DMS153 (cell line): ENCODE measurements at places on chromosomes 16 and 17.

DNA sequence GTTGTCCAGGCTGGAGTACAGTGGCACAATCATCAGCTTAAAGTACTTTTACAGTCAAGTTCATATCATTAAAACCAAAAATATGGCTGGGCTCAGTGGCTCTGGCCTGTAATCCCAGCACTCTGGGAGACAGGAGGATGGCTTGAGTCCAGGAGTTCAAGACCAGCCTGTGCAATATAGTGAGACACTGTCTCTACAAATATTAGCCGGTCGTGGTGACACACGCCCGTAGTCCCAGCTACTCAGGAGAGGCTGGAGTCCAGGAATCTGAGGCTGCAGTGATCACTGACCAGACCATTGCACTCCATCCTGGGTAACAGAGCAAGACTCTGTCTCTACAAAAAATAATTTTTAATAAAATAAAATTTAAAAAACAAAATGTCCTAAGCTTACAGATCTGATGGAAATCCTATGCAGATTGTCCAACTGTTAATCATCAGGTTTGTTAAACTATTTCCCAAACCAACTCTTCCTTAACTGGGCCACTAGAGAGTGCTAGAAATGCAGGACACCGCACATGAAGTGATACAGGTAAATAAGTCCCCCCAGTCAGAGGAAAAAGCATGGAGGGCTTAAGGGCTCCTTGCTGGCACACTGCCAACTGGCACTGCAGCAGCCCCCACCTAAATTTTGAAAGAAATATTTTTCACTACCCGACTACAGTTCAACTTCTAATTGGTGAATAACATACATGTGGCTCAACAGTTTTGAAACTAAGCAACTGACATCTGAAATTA lies 2.8 kb downstream of the USP22 start:
- no peak for DNase-seq

- no peak for DNase-seq
These were observed 13.5 kb upstream of the THAP11 start for GRCh38 chr16:67828651-67829050.

- DNase-seq, result no peak
These were observed 64.2 kb upstream of the TNRC6C start for GRCh38 chr17:77894126-77894956.

DNA sequence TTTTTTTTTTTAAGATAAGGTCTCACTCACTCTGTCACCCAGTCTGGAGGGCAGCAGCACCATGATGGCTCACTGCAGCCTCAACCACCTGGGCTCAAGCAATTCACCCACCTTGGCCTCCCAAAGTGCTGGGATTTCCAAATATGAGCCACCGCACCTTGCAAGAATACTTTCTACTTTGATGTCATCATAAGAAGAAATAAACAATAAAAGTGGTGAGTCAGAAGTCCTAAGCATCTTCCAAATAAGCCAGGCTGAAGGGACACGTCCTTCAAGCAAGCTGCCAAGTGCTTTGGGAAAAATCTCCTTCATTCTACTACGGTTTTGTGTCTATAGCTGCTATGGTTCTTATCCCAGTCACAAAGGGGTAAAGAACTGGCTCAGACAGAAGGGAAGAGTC lies 20.3 kb downstream of the HASPIN start:
- DNase-seq, result no peak

DNA sequence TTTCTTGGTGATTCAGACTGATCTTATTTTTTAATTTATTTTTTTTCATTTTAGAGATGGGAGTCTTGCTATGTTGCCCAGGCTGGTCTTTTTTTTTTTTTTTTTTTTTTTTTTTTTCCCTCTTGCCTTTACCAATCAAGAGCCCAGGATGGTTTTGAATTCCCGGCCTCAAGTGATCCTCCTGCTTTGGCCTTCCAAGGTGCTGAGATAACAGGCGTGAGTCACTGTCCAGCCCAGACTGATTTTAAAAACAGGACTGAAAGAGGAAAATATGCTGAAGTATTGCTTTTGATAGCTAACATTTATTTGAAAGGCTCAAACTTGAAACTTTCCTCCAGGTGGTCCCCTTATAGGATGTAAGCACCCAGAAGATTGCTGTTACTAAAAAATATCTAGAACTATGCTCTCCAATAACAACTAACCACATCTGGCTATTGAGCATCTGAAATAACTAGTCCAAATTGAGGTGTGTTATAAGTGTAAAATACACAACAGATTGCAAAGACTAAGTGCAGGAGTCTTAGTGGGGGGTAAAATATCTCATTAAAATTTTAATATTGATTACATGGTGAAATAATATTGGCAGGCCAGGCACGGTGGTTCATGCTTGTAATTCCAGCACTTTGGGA lies 15.8 kb upstream of the BRIP1 start:
- no peak for DNase-seq

- DNase-seq, result no peak
These were observed 378.0 kb upstream of the CA10 start for GRCh38 chr17:52536489-52536888.

GRCh38 chr17:31888124-31888523 lies 13.4 kb downstream of the UTP6 start:
- no peak for DNase-seq

DNA sequence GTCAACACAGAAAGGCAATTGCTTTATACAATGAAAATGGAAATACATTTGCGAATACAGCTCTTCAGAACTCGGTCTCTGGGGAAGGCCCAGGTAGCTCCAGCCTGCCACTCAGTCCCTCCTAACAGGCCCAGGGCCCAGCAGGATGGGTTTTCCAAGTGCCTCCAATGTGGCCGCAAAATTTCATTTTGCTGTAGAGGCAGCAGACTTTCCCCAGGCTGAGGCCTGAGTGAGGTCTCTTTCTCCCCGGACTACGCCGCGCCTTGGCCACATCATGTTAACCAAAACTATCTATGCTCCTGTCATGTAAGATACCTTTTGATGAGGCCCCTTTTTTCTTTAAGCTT lies 606.0 kb upstream of the SALL1 start:
- DNase-seq, result no peak

DNA sequence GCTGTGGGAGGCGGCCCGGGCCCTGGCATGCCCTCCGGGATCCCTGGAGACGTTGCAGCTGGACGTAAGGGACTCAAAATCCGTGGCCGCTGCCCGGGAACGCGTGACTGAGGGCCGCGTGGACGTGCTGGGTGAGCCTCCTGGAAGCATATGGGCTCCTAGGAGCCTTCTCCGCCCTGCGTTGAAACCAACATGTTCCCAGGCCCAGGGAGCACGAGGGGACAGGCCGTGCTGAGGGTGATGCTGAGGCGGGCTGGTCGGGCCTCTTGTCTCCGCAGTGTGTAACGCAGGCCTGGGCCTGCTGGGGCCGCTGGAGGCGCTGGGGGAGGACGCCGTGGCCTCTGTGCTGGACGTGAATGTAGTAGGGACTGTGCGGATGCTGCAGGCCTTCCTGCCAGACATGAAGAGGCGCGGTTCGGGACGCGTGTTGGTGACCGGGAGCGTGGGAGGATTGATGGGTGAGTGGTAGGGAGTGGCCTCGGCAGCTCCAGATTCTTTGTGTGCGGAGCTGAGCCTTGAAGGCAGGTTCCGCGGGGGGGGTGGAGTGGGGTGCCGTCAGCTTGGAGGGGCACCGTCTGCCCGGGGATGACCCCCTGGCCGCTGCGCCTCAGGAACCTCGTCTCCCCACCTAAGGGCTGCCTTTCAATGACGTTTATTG lies 567 bp downstream of the HSD17B1 start:
- peak; percentile 28 for DNase-seq

- DNase-seq, result no peak
These were observed 28.8 kb downstream of the TOM1L2 start for GRCh38 chr17:17943281-17943984.

DNA sequence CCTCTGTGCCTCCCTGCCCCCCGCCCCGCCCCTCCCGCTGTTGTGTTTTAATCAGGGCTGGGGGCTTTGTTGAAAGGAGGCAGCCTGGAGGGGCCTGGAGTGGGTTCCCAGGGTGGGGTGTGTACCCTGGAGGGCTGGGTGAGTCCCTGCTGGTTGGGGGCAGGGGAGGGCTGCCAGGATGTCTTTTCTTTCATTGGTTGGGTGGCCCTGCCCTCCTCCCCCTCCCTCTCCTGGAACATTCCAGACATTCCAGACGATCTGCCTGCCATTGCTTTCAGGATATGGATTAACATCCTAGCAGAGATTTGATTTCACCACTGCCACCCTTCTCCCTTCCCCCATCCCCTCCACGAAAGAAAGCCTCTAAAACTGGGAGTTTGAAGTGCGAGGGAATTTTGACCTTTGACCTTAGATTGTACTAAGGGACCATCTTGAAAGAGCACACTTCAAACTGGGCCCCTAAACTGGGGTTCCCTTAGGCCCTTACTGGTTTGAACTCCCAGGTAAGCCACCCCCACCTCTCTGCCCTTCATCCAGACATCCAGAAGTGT lies 25.3 kb downstream of the IGF2BP1 start:
- no peak for DNase-seq

GRCh38 chr16:87178977-87179376 lies 138.2 kb downstream of the C16orf95 start:
- DNase-seq, result no peak

DNA sequence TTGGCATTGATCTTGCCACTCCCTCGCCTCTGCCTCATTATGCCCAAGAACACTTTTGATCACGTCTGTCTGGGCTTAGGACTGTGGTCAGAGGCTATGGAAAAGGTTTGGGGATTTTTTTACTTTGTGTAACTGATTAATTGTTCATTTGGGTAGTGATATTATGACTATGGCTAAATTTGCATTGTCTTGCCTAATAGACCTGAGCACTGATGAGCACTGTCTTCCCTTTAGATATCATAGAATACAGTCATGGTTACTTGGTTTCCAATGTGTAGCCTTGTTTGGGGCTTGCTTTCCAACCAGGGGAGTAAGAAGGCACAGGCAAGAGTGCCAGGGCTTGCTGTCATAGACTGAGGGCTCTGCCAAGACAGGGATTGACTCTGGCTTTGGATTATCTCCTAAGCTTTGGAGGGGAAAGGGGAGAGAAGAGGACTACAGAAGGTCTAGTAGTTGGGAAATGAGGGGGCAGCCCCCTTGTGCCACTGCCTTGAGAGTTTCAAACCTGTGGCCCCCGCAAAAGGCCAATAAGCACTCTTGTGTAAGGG lies 13.7 kb downstream of the LIMD2 start:
- DNase-seq, result no peak

- no peak for DNase-seq
These were observed 111.0 kb downstream of the ADCY9 start for GRCh38 chr16:4005281-4005680.

DNA sequence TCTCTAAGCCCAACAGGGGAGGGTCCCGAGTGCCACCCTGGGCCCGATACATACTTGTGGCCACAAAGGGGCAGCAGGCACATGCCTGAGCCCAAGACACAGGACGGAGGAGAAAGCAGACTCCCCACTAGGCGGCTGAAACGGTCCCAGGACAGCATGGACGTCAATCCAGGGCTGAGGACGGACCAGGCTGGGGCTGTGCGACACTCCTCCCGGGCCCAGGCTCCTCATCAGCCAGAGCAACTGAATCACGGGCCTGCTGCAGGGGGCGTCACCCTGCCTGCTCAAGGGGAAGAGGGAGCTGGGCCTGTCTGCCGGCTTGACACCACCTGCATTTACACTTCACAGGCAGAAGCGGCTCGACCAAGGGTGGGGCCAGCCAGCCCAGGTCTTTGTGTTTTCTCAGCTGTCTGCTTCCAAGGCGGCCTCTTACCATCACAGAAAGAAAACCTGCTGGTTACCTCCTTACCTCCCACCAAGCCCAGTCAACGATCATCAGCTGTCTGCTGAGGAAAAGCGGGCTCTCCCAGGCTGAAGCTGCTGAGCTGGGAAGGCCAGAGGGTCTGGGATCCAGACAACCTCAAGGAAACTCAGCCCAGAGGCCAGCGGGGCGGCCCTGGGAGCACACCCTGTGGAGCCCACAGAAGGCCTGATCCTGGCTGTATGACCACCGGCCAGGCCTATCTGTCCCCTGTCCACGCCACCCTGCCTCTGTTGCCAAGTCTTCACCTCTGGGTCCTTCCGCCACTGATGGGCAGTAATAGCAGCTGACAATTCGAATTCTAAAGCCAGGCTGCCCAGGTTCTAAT lies 26.4 kb downstream of the KIFC3 start:
- peak; percentile 26 for DNase-seq

DNA sequence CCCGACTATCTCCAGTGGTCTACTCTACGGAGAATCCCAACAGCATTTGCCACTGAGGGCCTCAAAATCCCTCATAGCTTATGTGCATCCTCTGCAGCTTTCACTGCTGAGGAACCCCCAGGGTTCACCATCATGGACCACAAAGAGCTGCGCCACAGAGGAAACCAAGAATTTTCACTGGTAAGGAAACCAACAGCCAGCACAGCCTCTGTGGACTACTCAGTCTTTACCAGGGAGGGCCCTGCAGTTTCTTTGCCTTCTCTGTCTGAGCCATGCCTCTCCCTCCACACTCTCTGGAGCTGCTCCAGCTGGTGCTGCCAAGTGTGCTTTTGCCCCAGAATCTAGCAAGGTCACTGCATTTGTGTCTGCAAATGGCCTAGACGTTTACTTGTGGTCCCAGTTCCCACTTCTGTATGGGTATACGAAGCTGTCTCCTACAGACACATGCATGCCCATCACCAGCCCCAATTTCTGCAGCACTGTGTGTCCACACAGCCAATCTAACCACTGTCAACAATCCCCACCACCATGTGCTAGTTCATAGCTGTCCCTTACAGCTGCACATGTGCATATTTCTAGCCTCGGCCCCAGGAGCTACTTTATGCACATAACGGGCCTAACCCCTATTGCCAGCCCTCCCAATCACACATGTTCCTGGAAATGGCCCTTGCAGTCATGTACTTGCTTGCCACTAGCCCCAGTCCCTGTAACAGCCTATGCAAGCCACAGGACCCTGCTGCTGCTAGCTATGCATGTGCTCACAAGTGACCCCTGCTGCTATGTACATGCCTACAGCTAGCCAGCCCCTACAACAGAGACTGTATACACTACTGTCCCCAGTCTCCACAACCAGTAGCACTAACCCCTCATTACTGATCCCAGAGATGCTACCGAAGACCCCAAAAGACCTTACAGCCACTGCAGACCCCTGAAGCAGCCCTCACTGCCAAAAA lies 1437.4 kb downstream of the CDH11 start:
- DNase-seq, result no peak

- no peak for DNase-seq
These were observed 8.8 kb downstream of the SCIMP start for GRCh38 chr17:5225668-5226457.

GRCh38 chr16:31471241-31471874 lies 594 bp upstream of the TGFB1I1 start:
- DNase-seq, result no peak

- DNase-seq, result no peak
These were observed 108.8 kb downstream of the AMFR start for GRCh38 chr16:56316545-56316944.

- DNase-seq, result no peak
These were observed 15.7 kb downstream of the BRIP1 start for GRCh38 chr17:61847659-61848058.

GRCh38 chr17:47949197-47949759 lies 7.9 kb downstream of the PNPO start:
- peak; percentile 68 for DNase-seq

- DNase-seq, result no peak
These were observed 11.0 kb upstream of the BBS2 start for GRCh38 chr16:56530872-56531271.

GRCh38 chr17:17566896-17567513 lies 24.5 kb downstream of the PEMT start:
- DNase-seq, result no peak

- no peak for DNase-seq
These were observed 26.8 kb downstream of the C17orf75 start for GRCh38 chr17:32315171-32315570.

GRCh38 chr16:27114006-27114405 lies 47.3 kb downstream of the C16orf82 start:
- DNase-seq, result no peak

GRCh38 chr16:6131526-6132050 lies 1034.0 kb upstream of the EEF2KMT start:
- no peak for DNase-seq
